ENCODE measurements at places on chromosomes 12 and 14.

DNA sequence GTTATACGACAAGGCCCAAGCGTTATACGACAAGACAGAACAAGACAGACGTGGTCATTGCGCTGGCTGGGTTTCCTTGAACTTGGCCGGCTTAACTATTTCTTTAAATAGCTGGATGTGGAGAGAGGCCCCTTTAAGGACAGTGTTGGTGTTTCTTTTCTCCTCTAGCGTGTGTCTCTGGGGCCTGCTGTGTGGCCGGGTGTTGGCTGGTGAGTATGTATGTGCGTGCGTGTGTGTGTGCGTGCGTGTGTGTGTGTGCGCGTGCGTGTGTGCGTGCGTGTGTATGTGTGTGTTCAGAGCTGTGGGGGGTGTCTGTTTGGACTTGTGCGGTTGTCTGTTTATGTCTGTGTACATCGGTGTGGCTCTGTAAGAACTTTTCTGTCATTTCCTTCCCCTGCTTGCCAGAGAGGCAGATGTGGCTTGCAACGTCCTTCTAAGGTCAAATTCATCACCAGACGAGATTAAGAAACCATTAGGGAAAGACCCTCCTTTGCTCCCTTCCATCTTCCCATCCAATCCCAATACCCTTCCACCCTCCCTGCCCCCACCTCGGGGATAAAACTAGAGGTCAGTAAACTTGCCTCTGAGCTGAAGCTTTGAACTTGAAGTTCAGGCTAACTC, 78.6 kb upstream of the TBX3 start:
- no peak for DNase-seq

- DNase-seq: no peak
These were observed 7.1 kb upstream of the CRADD start for GRCh38 chr12:93670104-93670503.

- no peak for DNase-seq
These were observed 30.1 kb upstream of the CAND1 start for GRCh38 chr12:67239061-67239460.

GRCh38 chr14:43041976-43042375, 1435.3 kb downstream of the LRFN5 start:
- DNase-seq: no peak

- no peak for DNase-seq
These were observed 145.3 kb downstream of the CACNA1C start for GRCh38 chr12:2198005-2198501.

GRCh38 chr14:91284791-91285548, 40.5 kb upstream of the GPR68 start:
- no peak for DNase-seq
